ENCODE measurements at places on chromosomes 1 and 21.

DNA sequence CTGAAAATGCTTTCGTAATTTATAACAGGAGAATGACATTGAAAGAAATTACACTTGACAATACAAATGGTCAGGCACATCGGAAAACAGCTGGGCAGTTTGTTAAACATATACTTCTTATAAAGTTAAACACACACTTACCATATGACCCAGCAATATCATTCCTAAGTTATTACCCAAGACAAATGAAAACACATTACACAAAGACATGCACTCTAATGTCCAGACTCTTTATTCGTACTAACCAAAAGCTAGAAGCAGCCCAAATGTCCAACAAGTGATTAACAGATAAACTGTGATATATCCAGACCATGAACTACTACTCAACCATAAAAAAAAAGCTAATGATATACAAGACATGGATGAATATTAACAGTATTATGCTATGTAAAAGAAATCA lies 8.5 kb downstream of the AKT3 start:
- DNase-seq, result no peak

DNA sequence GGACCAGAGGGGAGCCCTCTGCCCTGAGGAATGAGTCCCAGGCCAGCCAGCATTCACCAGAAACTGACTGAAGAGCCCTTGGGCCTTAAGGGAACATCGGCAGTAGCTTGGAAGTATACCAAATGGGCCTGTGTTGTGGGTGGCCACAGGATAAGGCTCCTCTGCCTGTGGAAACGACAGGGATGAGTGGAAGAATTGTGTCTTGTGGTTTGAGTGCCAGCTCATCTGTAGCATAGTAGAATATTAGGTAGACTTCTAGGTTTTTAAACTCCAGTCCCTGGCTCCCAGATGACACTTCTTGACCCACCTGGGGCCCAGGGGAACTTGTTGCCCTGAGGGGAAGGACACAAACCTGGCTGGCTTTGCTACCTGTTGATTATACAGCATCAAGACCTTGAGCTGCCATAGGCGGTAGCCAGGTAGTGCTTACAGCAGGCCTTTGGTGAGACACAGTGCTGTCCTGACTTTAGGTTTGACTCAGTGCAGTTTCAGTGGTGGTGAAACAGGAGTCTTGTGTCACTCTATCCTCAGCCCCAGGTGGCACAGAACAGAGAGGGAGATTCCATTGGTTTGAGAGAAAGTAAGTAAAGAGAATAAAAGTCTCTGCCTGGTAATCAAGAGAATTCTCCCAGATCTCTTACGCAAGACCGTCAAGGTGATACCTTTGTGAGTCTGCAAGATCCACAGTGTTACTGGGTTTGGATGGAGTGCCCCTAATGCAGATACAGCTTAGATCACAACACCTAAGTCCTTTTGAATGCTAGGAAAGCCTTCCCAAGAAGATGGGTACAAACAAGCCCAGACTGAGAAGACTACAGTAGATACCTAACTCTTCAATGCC lies 50.2 kb downstream of the RABGAP1L start:
- no peak for DNase-seq

DNA sequence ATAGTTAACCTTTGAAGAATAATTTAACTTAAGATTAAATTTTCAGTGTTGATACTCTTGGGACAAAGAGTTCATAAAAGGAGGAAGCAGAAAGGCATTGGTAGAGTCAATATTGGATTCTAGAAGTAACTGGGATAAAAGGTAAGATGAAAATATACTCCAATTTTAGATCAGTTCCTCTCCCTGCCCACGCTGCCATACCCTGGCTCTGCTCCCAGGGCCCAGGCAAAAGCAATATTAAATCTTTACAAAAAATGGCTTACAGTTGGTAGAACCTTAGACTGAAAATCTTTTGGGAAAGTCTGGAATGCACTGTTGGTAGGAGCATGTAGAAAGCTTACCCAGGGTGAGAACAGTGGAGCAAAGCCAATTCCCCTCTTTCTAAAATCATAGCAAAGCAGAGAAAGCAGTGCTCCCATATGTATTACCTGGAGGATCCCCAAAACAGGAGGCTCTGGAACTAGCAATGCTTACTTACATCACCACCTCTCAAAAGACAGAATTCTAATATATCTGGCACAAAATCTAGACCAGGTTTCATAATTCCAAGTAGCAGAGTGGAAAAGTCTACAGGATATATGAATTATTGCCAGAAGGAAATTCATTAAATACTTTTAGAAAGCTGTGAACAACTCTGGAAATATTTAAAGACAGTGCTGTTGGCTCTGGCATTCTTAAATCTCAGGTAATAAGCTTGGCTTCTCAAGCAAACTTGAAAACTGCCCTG lies 24.5 kb downstream of the KIAA0319L start:
- DNase-seq, result no peak

GRCh38 chr1:226654046-226654667 lies 84.9 kb downstream of the ITPKB start:
- DNase-seq, result no peak

DNA sequence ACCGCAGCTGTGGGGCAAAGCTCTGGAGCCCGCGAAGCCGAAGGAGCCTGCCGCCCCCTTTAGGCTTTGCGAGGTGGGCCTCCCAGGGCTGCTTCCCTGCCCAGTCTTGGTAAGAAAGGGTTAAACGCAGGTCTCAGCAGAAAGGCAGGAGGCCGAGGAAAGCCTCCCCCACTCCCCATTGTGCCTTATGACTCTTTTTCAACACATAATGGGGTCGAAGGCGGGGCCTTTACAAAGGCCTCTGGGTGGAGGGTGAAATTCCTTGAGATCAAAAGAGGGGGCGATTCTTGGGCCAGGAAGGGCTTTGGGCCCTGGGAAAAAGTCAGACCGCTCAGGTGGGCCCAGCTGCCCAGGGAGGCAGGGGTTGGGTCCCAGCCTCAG lies 880 bp downstream of the ALPL start:
- DNase-seq, result no peak

DNA sequence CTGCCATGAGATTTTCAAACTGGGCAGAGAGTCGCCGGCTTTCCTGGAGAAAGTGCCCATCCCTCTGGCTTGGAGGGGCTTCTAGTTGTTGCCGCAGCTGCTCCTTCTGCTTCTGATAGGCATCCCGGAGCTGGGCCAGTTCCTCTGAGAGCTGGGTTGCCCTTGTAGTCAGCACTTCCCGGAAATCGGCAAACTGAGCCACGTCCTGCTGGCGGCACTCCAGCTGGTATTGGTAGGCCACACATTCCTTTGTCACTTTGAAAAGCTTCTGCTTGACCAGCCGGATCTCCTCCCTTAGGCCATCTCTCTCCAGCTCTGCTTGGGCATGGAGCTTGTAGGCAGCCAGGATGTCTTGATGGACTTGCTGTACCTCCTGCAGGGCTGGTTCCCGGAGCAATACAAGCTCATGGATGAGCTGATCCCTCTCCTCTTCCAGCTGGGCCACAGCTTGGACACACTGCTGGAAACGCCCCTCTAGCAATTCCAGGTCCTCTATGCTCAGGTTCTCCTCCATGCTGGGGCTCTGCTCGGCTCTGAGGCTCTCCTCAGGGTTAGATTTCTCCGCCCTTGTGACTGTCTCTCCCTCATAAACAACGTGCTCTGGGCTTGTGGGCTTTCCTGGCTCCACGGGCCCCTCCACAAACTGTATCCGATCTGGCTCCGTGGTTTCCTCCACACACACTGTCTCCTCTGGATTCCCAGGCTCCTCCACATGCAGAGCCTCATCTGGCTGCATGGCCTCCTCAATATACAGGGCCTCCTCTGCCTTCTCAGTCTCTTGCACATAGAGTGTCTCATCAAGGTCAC lies 7.3 kb downstream of the SYNC start:
- DNase-seq, result no peak

DNA sequence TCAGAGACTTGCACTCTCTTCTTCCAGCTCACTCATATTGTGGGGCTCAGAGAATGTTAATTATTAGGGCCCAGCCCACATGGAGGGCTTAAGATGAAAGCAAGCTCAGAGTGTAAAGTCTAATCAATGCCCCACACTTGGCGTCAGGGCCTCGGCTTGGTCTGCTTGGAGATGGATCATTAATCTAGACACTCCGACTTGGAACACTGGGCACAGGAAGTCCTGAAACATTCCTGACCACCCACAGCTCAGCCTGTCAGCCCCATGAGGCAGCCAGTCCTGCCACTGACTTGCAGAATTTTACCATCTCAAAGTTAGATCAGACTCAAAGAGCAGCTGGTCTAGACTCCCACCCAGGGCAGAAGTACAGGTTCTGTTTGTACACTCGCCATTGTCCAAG lies 69.8 kb upstream of the TRABD2B start:
- no peak for DNase-seq

DNA sequence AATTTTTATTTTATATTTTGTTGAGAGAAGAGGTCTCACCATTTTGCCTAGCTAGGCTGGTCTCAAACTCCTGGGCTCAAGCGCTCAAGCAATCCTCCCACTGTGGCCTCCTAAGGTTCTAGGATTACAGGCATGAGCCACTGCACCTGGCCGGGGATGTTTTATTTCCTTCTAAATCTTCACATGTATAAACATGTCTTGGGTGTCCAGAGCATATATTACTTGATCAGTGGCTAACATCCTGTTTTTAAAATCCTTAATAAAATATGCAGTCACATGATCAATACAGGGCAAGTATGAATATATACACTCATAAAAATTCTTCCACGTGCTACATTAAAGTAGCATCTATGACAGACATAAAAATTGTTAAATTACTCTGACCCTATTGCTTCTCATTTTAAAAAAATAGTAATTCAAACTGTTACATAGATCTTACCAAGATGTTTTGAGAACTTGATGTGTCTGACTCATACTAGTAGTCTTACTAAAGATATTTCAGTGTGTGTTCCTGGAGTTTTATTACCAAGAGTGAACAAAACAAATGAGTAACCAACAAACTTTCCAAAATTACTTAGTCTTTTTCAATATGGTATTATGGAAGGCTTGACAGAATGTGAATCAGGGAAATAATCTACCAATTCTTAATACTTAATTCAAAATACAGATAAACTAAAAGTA lies 222.5 kb downstream of the SLC45A1 start:
- no peak for DNase-seq

DNA sequence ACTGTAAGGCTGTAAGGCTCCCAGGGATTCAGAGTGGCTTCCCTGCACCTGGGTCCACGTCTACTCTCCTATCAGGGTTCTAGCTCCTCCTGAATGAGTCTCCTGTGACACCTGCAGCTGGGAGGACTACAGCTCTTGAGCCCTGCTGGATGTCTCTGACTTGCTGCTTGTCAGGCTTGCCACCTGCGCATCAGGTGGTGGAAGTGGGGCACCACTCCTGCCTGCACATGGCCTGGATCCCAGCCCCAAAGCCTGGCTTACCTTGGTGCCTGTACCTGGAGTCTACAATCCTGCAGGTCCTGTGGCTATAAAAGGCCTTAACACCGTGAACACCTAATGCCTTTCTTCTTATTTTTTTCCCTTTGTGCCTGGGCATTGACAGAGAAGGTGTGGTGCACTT lies 82.2 kb downstream of the FAM78B start:
- DNase-seq, result no peak

Data from muscle of back (tissue), 13 donors.